CD4-positive, alpha-beta T cell treated with Interleukin-6 for 4 hours (primary cell): ENCODE measurements at places on chromosomes 3 and 15.
A peak's percentile ranks its signal among the peaks of the same experiment; 100 is the strongest.

DNA sequence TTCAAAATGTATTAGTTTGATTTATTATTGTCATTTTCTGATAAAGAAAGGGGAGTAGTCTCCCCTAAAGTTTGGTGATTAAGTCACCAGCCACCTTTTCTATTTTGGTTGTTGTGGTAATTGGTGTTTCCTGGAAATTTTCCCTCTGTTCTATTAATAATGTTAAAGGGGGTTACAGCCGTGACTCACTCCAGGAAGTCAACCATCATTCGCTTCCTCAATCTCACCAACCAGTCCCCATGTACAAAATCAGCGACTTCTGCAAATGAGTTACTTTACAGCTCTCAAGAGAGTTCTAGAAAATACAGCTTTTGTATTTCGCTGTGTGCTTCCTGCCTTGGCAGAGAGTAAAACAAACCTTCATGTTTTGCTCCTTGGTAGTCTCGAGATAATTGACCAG is 285.1 kb downstream of the LPP start:
- DNase-seq: peak; percentile 46

GRCh38 chr15:57461541-57461940 is 85.2 kb downstream of the CGNL1 start:
- DNase-seq: no peak

- no peak for DNase-seq
Measured at GRCh38 chr3:171267104-171267503, 193.1 kb downstream of the TNIK start.

- no peak for DNase-seq
Measured at GRCh38 chr3:2889736-2890135, 220.4 kb downstream of the IL5RA start.

DNA sequence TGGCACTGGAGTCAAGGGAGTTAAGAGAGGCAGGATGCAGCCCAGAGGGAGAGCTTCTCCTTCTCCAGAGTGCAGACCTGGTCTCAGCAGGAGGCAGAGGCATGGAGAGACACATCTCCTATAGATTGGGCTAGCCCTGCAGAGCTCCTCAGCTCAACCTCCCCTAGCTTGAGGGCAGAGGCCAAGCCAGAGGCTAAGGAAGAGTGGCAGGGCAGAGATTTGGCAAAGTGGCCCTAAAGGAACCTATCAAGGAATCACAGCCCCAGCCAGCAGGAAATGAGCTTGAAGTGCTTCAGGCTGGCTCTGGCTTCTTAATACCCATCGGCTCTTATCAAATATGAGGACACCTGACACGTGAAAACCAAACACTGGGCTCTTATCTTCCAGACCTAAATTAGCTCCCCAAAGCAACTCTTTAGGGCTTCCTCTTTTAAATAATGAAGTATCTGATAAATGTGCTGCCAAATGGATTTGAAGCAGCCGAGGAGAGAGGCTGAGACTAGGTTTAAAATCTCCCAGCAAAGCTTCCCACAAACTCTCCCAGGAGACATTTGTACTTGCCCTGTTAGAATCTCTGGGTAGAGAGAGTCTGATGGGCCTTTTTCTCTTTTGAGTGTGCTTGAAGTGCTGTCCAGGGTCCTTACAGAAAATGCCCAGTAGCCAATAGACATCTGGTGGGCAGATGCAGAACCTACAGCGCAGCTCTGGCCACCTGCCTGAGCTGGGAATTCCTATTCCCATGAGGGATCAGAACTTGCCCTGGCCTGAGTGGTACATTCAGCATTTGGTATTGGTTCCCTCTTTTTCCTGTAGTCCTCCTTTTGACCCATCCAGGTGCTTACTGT is 271.4 kb downstream of the CLSTN2 start:
- DNase-seq: no peak

- no peak for DNase-seq
Measured at GRCh38 chr15:26781816-26782215, 8.9 kb upstream of the GABRB3 start.
